ENCODE measurements at places on chromosomes 6 and 20.

DNA sequence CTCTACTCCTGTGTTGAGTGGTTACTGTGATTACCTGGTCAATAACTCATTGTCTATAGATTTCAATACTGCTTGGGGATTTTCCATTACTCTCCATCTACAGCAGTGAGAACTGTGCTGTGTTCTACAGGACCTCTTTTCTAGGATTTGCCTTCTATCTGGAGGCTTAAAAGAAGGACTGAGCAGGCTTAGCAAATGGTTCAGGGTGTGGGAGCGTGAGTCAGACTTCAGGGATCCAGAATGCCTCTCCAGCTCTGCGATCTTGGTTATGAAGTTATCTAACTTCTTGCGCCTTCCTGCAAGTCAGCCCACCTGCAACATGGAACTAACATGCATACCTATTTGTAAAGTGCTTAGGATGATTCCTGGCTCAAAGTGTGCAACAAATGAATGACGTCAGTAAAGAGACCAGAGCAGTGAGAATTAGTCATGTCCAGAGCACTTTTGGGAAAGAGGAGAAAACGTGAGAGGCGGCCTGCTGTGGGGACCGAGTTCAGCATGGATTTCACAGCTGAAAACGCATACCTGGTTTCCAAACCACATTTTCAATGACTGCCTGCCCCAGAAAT lies 610.1 kb upstream of the CDH4 start:
- H3K4me1 ChIP-seq = no peaks in the 10 kb centered on the region
- no peaks in the 10 kb centered on the region for H3K36me3 ChIP-seq
- peaks cover 2% of the 10 kb centered on the region for H3K27me3 ChIP-seq
- H3K27ac ChIP-seq = no peak overlapping the region
- no peak for DNase-seq

DNA sequence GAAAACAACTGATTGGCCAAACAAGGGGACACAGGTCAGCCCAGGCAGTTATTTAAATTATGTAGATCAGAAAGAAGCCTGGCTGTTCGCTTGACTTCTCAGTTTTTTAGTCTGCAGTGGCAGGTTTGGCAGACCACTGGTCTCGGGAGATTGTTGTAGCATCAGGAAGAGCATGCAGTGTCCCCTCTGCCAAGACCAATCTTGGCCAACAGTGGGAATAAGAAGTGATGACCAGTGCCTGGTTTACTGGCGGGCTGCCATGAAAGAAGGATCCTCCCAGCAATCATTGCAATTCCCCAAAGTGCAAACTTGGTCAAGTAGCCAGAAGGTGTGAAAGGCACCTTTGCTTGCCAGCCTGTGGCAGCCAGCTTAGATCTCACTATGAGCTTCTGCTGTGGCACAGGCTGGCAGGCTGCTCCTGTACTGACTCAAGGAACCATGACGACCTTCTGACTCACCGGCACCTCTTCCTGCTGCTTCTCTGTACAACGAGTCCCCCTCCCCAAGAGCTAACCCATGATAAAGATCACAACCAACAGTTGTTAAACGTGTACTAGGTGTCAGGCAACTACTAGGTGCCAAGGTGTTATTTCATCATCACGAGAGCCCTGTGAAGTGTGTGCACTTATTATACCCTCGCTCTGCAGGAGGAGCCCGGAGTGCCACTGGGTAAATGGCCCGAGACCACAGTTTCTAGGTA lies 76.8 kb upstream of the DUSP22 start:
- peaks cover 2% of the 10 kb centered on the region for H3K27me3 ChIP-seq
- peak; percentile 55 for DNase-seq
- H3K4me3 ChIP-seq = no peak overlapping the region
- peak overlapping the region; percentile 63 for H3K27ac ChIP-seq

DNA sequence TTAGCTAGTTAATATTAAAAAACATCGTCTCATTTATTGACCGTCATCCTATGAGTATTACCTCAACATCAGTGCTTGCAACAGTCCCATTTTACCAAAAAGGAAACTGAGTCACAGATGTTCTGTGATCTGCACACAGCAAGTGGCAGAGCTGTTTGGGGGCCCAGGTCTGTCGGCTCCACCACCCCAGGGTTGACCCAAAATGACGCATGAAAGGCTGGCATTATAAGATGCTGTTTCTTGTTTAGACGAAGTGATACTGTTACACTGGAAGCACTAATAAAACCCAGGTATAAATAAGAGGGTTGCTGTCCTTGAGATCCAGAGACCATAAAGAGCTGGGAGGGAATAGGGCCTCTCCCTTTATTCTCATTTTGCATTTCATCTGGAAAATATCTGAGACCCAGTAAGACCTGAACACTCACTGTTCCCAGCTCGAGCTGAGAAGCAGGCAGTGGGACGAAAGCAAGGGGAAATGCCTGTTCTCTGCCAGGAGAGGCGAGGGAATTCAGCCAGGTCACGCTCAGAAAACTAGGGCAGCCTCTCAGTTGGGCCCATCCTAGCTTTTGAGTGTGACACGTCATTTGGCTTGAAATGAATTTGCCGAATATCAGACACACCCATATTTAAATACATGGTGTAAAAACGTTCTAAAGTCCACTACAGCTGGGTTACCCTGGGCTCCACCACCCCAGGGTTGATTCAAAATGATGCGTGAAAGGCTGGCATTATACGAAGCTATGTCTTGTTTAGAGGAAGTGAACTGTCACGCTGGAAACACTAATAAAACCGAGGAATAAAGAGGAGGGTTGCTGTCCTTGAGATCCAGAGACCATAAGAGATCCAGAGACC lies 1.4 kb upstream of the MICAL1 start:
- peaks cover 12% of the 10 kb centered on the region for H3K36me3 ChIP-seq
- peaks cover 61% of the 10 kb centered on the region for H3K4me1 ChIP-seq

DNA sequence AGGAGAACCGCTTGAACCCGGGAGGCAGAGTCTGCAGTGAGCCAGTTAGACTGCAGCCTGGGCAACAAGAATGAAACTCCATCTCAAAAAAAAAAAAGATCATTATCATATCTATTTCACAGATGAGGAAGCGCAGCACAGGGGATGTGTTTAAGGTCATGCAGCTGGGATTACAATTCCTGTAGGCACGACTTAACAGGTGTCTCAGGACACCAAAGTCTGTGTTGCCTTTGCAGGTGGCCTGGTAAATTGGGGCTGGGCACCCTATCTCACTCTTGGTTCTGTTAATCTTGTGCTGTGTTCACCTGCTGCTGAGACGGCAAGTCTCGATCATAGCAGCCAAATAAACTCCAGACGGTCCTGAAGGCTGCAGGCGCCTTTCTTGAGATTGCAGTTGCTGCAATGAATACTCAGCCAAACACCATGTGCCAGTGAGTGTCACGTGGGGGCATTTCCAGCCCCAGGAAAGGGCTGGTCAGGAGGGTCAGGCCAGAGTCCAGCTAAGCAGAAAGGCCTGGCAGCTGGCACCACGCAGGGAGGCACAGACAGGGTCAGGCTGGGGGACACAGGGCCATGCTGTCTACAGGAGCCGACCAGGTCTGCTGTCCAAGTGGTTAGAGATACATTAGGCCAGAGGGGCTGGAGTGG lies 55.8 kb downstream of the FGD2 start:
- no peaks in the 10 kb centered on the region for H3K4me1 ChIP-seq
- H3K4me3 ChIP-seq = no peak overlapping the region
- no peak overlapping the region for H3K27ac ChIP-seq
- no peaks in the 10 kb centered on the region for H3K36me3 ChIP-seq
- DNase-seq = no peak

DNA sequence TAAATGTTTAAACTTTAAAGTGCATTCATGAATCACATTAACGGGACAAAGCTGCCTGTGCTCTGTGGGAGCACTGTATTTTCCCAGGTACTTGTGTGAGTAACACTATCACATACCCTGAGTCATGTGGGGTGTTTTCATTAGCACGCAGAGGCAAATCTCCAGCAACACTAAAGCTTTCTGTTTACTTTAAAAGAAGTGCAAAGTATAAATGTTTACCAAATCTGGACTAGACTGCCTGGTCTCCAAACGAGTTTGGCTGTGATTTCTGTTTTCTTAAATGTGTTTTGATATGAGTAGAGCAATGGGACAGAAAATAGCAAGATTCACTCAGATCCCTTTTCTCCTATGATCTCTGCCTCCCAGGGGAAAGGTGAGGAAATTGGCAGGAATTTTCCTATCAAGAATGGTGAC lies 28.8 kb upstream of the RIPPLY2 start:
- H3K27me3 ChIP-seq = no peaks in the 10 kb centered on the region
- H3K4me3 ChIP-seq = no peak overlapping the region
- no peaks in the 10 kb centered on the region for H3K36me3 ChIP-seq
- DNase-seq = no peak
- H3K4me1 ChIP-seq = no peaks in the 10 kb centered on the region

DNA sequence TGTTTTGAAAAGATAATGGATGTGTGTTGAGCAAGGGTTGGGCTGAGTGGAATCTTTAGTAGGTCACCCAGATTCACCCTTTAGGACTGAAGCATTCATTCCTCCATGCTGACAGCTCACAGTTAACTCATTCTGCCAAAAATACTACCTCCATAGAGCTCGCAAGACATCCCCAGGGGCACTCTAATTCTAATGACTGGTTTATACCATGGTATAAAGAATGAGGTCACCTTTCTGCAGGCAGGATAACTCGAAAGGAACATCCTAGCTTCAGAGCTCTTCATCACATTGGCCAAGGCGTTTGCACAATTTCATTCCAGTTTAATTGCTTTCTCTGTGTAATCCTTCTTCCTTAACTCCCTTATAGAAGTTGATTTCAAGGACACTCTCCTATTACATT lies 1257.2 kb upstream of the EYS start:
- H3K4me3 ChIP-seq = no peak overlapping the region
- no peak overlapping the region for H3K27ac ChIP-seq
- peaks cover 2% of the 10 kb centered on the region for H3K27me3 ChIP-seq
- DNase-seq = no peak
- H3K36me3 ChIP-seq = no peaks in the 10 kb centered on the region
- H3K4me1 ChIP-seq = no peaks in the 10 kb centered on the region

- H3K27me3 ChIP-seq = no peaks in the 10 kb centered on the region
- no peaks in the 10 kb centered on the region for H3K4me1 ChIP-seq
- no peaks in the 10 kb centered on the region for H3K36me3 ChIP-seq
Measured at GRCh38 chr6:121748376-121748775, 312.9 kb downstream of the GJA1 start.

DNA sequence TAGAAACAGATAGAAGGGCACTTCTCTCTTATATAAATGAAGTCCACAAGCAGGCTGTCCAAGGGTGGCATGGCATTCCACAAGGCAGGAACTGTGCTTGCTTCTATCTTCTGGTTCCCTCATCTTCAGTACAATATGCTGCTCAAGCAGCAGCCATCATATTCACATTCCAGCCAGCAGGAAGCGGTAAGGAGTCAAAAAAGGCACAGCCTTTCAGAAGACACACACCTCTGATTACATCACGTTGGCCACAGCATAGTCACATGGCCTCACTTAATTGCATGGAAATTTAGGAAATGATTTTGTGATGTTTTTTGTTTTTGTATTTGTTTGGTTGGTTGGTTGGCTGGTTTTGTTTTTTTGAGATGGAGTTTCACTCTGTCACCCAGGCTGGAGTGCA lies 19.0 kb downstream of the REM1 start:
- H3K36me3 ChIP-seq = no peaks in the 10 kb centered on the region
- H3K27ac ChIP-seq = no peak overlapping the region
- peaks cover 6% of the 10 kb centered on the region for H3K27me3 ChIP-seq
- no peaks in the 10 kb centered on the region for H3K4me1 ChIP-seq
- DNase-seq = no peak

DNA sequence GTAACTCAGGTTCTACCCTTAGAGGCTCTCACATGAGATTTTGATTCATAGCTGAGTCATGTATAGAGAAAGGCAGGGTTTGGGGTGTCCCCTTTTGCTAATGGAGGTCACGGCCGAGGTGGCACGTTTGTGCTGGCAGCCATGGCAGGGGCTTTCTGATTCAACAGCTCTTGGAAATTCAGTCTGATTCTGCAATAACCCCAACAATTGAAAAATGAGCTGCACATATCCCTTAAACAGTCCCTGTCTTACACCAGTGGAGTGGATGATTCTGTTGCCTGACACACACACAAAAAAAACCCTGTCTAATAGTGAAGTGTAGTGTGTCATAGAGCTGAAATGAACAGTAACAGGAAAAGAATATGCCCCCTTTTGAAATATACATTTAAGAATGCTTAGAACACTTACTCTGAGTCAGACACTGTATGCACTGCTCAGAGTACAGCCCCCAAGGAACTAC lies 40.4 kb upstream of the ARG1 start:
- H3K4me1 ChIP-seq = peaks cover 27% of the 10 kb centered on the region
- no peaks in the 10 kb centered on the region for H3K36me3 ChIP-seq
- H3K27ac ChIP-seq = no peak overlapping the region
- H3K27me3 ChIP-seq = peaks cover 3% of the 10 kb centered on the region
- H3K4me3 ChIP-seq = no peak overlapping the region
- no peak for DNase-seq

GRCh38 chr6:164296411-164296810 lies 881.9 kb downstream of the QKI start:
- DNase-seq = no peak
- H3K27me3 ChIP-seq = peaks cover 5% of the 10 kb centered on the region
- H3K4me3 ChIP-seq = no peak overlapping the region
- no peaks in the 10 kb centered on the region for H3K4me1 ChIP-seq
- no peak overlapping the region for H3K27ac ChIP-seq

DNA sequence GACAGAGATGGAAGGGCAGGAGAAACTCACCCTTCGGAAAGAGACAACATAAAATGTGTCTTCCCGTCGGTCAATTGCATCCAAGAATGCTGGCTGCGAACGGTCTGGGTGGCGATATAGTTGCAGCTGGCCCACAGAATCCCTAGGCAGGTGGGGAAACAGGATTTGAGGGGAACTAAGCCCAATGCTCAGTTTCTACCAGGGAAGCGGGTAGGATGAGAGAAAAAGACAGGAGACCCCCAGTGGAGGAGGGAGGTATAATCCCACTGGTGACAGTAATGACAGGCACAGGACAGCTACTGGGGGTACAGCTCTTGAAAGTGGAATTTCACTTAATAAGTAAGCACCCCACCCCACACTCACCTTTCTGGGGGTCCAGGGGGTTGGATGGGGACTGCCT lies 7.5 kb upstream of the TNXB start:
- peaks cover 7% of the 10 kb centered on the region for H3K36me3 ChIP-seq
- H3K27ac ChIP-seq = no peak overlapping the region
- peaks cover 2% of the 10 kb centered on the region for H3K27me3 ChIP-seq
- no peak for DNase-seq
- H3K4me3 ChIP-seq = no peak overlapping the region
